Activated naive CD8-positive, alpha-beta T cell treated with anti-CD3 and anti-CD28 coated beads, Interleukin-2, amount 50 U/mL, for 24 hours (primary cell): ENCODE measurements at places on chromosomes 2 and 18.

- peaks cover 12% of the 10 kb centered on the region for H3K27me3 ChIP-seq
- H3K4me3 ChIP-seq: no peak overlapping the region
- no peaks in the 10 kb centered on the region for H3K36me3 ChIP-seq
- no peak overlapping the region for H3K27ac ChIP-seq
These were observed 57.4 kb upstream of the EPB41L3 start for GRCh38 chr18:5601188-5601624.

DNA sequence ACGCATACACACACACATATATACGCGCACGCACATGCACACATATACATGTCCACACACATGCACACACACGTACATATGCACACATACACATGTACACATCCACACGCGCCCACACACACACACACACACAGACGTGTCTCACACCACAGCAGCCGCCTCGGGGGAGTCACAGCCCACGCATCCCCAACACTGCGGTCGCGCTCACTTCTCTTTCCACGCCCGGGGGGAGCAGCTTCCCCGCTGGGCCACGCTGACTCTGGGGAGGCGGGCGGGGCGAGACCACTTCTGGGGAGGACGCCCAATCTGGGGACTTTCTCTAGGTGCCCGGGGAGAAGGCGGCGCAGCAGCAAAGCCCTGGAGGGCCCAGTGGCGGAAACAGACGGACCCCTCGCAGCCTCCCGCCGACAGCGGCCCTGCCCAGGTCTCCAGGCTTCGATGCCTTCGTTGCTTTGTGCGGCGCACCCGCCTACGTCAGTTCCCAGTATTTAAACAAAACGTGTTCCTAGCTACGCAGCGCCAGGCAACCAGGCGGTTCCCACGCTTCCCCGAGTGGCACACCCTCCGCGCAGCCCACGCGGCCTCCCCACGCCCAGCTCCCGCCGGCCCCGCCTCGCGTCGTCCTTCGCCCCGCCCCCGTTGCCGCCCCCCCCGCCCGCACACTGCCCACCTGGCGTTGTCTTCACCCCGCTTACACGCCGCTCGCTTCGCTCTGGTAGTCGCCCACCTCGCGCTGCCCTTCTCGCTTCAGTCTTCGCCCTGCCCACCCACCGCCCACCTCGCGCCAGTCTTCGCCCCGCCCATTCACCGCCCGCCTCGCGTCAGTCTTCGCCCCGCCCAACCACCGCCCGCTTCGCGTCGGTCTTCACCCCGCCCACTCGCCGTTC, 810 bp upstream of the RBFA start:
- peaks cover 14% of the 10 kb centered on the region for H3K36me3 ChIP-seq
- peak overlapping the region; percentile 88 for H3K27ac ChIP-seq
- DNase-seq: no peak
- peaks cover 26% of the 10 kb centered on the region for H3K4me1 ChIP-seq
- H3K4me3 ChIP-seq: peak overlapping the region; percentile 89
- H3K27me3 ChIP-seq: no peaks in the 10 kb centered on the region

- no peak overlapping the region for H3K27ac ChIP-seq
- no peaks in the 10 kb centered on the region for H3K27me3 ChIP-seq
- no peak for DNase-seq
- H3K36me3 ChIP-seq: no peaks in the 10 kb centered on the region
- H3K4me3 ChIP-seq: no peak overlapping the region
These were observed 170.1 kb upstream of the REV1 start for GRCh38 chr2:99659874-99660273.

- no peaks in the 10 kb centered on the region for H3K4me1 ChIP-seq
- no peaks in the 10 kb centered on the region for H3K27me3 ChIP-seq
- H3K36me3 ChIP-seq: peaks cover 36% of the 10 kb centered on the region
- DNase-seq: no peak
- H3K27ac ChIP-seq: no peak overlapping the region
- no peak overlapping the region for H3K4me3 ChIP-seq
These were observed 76.1 kb upstream of the RNU4ATAC start for GRCh38 chr2:121454549-121455090.
